CD14-positive monocyte (primary cell): ENCODE measurements at places on chromosomes 2 and 18.

DNA sequence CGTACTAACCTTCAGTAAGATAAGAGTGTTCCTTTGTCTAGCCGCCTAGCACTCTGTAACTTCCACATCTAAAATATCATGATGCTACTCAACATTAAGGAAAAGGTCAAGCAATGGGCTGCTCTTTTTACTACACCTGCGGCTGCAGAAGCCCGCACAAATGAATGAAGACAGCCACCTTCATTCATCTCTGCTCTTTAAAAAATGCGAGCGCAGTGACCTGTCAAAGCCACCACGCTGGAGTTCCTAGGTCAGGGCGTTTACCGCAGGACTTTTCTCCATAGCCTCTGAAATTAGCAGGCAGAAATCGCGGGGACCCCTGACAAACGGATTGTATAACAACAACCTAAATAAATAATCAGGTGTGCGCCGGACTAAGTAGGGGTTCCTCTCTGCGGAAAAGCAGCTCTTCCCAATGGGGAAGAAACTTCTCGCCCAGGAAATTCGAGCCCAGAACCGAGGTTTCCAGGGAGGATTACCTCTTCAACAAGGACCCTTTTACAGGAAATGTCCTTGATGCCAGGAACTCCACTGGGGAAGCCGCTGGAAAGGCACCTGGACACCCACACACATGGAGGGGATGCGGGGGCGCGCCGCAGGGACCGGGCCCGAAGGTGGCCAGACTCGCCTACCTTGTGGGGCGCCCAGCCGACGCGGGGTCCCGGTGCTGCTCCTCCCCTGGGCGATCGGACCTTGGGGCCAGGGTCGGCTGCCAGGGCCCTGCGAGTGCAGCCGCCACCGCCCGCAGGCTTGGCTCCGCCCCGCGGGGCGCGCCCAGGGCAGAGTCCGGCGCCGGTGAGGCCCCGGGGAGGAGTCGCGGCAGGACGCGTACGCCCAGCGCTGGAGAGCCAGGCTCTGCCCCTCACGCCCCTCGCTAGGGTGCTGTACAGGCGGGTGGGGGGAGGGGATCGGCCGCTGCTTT, at the start of gene CCDC68:
TSS of gene CCDC68 (minus strand) at position 758 of the 922 bp plus-strand sequence. CDS start 16,670 bp downstream, outside the sequence.
- no peak for DNase-seq

- no peak for DNase-seq
Measured at GRCh38 chr2:1697601-1698000, 46.7 kb downstream of the PXDN start.

DNA sequence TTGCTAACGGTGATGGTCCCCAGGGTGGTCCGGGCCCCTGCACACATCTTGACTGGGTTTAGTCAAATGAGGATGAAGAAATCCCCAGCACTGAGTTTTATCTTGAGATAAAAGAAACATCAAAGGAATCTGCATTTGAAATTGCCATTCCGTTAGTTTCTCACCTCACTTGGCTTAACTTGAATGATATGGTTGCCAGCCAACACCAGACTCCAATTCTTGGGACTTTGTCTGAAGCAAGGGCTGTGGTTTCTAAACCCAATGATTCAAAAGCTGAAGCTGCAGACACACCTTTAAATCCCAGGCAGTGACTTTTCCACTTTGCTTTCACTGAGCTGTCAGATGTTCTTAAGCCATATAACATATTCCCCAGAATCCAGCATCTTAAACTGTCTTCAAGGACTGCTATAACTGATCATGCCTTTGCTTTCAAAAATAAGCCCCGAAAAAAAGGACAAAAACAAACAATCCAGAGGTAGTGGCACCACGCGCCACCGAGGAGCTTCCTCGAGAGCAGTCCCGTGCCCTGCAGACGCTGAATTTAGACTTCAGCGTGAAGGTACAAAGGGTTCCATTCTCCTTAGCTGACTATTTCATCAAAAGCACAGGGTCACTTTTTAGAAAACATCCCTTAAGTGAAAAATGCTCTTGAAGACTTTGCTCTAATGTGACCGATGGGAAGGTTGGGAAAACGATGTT, 189.3 kb downstream of the HDAC4 start:
- DNase-seq = no peak

DNA sequence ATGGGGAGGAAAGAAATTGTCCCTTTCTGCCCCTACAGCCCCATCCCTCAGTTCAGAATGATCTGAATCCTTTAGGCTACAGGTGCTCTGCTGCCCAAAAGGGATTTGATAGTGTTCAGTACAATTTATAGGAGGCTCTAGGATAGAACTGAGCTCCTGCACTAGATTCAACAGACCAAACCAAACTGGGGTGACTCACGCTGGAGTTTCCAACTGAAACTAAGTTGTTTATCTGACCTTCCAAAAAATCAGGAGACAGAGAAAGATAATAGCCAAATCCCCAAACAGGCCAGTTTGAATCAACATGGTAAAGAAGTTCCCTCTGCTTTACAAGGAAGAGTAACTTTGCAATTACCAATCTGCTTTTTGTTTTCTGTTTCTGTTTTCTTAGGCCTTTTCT, 72.7 kb upstream of the MBOAT2 start:
- DNase-seq = no peak

DNA sequence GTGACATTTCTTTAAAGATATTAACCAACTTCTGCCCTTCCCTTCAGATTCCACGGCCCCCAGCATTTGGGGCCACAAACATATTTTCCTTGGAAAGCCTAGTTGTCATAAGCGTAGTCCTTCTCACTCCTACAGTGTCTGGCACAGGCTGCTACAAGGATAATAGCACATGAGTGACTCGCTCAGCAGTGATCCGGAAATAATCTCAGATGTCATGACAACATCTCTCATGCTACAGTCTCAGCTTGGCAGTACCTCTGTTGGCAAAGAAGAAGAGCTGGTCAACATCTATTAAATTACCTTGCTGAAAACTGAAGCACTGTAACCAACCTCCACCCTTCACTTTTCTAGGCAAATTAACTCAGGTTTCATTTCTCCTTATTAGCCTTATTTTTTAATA, 351.7 kb downstream of the RAD51AP2 start:
- DNase-seq = no peak

DNA sequence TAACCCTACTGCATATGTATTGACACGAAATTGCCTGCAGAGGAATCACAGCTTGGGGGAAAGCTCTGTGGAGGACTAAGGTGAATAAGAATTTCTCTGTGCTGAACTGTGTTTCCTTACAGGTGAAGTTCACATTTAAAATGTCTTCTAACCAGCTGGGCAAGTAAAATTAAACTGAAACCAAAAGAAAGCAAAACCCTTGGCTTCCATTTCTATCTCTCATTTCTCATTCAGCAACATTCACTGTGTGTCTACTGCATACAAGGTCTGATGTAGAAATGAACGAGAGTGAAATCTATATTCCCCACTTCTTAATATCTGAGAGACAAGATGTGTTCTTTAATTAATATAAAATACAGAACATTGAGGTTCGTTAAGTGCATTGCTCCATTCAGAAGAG, 397.3 kb downstream of the SOX11 start:
- no peak for DNase-seq

DNA sequence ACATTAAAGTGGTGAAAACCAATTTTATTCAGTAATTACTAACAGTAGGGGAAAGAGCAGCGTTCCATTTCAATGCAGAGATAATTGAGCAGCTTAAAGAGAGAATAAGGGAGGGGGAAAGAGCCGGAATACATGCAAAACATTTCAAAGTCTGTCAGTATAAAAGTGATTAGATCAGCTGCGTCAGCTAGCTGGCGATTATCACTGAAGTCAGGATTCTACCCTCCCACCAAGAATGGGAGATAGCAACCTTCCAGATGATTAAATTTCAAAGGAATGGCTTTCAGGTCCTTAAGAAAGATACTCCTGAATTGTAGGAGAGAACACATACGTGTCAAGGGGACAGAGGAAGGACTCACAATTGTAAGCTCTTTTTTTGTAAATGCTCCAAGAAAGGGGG, 2.7 kb upstream of the ZC3H6 start:
- DNase-seq = no peak

- DNase-seq = no peak
Measured at GRCh38 chr2:226669905-226670304, 129.7 kb downstream of the IRS1 start.

- DNase-seq = no peak
Measured at GRCh38 chr2:516944-517343, 160.3 kb downstream of the TMEM18 start.

- no peak for DNase-seq
Measured at GRCh38 chr2:84223191-84223590, 235.9 kb downstream of the SUCLG1 start.

GRCh38 chr2:105391058-105391627, 7.7 kb downstream of the FHL2 start:
- DNase-seq = no peak

GRCh38 chr2:23294238-23294637, 90.7 kb upstream of the KLHL29 start:
- DNase-seq = no peak

- no peak for DNase-seq
Measured at GRCh38 chr2:69253611-69254301, 133.3 kb downstream of the GFPT1 start.

DNA sequence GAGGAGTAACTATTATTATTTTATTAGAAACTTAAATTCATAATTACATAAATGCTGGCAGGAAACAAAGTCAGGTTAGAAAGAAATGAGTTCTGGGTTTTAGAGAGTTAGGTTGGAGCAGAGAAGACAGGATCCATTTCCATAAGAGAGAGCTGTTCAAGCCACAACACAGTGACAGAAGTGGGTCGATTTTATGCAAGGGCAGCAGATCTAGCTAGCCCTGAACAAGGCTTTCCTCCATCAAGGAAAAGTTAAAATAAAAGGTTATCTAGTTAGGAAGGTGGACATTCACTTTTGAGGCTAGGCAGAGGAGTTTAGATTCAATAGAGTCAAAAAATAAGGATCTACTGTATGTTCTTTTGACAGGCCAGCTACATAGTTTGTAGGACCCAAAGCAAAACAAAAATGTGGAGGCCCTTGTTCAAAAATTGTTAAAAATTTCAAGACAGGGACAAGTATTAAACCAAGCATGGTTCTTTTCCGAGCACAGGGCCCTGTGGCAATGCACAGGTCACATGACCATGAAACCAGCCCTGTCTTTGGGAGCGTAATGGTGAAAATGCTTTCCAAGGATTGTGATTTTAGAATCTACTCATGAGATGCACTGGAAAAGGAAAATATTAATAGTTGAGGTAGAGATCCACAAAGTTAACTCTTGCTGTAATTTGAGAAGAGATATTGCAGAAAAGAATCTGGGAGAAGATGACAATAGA, 91.2 kb upstream of the CREB1 start:
- no peak for DNase-seq

DNA sequence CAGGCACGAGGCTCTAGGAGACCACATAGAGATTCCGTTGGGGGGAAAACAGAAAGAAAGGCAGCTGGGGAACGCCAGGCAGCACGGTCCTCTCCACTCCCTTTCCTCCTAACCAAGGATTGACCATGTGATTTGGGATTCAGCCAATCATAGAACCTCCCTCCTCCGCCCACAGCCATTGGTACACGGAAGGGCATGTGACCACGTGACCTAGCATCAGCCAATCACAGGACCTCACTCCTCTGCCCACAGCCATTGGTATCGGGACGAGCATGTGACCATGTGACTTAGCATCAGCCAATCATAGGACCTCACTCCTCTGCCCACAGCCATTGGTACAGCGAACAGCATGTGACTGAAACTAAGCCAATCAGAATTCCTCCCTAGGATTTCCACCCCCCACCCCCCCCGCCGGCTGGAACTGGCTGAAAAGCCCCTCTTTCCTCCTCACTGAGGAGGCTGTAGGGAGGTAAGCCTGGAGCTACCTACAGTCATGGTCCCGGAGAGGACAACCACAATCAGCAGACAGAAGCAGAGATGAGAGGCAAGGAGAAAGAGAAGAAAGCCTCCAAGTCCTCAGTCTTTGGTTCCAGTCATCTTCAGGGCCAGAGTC, 7.6 kb downstream of the SERPINE2 start:
- DNase-seq = no peak

- no peak for DNase-seq
Measured at GRCh38 chr18:26568513-26568912, 20.2 kb upstream of the KCTD1 start.

- no peak for DNase-seq
Measured at GRCh38 chr2:227990937-227991336, 119.5 kb downstream of the DAW1 start.

DNA sequence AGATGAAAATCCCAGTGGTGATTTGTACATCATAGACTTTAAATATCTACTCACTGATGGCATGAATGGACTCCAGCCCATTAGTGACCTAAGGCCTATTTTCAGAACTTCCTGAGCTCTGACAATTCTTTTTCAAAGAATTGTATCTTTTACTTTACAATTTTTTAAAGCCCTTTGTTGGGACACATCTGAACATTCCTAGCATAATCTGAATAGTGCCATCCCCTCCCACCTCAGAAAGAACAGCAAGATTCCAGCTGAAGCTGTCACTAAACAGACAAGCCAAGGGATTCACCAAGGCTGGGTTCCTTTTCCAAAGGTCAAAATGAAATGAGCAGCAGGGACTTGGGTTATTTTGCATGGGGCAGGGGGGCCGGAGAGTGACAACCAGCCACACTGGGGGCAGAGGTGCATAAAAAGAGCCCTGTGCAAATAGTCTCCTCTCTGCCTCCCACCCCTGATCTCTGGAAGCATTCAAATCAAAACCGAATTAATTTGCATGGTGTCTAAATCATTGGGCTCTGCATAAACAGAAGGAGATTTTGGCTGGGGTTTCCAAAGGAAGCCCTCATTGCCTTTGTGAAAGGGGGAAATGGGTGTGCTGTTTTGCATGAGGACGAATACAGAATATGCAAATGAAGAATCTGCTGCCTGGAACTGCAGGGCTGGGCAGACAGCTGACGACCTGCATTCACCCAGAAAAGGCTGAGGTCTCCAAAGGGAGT, 17.2 kb downstream of the EPHA4 start:
- DNase-seq = no peak

DNA sequence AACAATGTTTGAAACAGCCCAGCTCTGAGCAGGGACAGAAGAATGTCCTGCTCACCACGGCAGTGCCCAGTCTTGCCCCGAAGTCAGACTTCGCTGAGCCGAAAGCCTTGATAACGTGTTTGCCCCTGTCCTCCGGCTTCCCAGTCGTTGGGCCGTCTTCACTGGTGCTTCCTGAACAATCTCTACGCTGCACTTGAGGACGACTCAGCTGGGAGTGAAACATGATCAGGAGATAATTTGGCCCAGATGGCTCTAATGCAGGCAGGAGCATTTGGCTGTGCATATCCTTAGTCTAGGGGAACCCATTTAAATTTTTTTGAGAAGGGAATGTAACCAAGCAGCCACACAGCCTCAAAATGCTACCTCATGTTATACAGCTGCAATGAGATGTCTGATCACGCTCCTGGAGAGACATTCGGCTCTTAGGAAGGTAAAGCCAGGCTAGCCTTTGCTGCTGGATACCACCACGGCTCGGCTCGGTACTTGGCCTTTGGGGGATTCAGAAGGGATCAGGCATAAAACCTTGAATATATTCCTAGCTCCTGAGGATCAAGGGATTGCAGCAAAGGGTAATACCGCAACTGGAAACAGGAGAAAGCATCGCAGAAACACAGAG, 43.6 kb downstream of the FECH start:
- DNase-seq = no peak

DNA sequence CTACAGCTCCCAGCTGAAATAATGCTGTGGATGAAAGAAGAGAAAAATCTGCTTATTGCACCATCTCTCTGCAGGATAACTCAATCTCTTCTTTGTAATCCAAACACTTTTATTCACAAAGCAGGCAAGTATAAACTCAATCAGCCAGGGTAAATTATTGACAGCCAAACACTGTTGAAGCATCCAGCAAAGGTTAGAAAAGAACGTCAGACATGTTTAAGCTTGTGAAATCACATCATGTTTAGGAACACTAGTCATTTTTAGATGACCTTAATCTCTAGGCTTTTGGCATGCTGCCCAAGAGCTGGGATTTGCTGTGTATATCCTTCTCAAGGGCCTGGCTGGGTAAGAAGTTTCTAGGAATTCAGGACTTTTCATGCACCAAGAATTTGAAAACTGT, 1148.1 kb upstream of the FANCL start:
- DNase-seq = no peak
